ENCODE measurements at places on chromosomes 2 and 18.

- no peak for DNase-seq
These were observed 2.5 kb upstream of the SH3RF3 start for GRCh38 chr2:109126501-109126860.

- DNase-seq: no peak
These were observed 11.1 kb downstream of the SLC8A1 start for GRCh38 chr2:40440835-40441234.

DNA sequence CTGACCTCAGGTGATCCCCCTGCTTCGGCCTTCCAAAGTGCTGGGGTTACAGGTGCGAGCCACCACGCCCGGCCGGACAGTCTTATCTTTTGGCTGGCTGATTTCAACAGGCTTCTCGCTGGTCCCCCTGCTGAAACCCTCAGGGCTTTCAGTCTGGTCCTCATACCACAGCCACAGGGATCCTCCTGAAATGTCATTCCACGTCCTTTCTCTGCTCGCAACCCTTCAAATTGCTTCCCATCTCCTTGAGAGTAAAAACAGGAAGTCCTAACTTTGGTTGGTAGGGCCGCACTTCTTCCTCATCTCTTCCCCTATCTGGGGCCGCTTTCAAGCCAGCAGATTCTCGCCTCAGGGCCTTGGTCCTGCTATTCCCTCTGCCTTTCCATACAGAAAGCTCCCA, 1.4 kb upstream of the CAB39 start:
- no peak for DNase-seq

DNA sequence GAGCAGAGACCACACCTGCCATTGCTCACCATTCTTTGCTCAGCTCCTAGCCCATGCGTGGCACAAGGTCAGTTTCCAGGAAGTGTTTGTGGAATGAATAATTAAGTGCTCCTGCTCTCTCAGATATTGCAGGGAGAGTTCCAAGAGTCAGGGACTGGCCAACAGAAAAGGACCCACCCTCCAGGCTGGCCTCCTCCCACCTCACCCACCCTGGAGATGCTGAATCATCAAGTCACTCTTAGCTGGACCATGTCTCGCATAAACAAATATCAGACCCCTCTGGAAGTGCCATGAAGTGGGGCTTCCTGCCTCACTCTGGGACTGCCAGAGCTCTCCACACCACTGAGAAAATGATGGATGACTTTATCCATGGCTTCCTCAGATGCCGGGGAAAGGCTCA, 256.0 kb downstream of the TNS1 start:
- DNase-seq: no peak

- no peak for DNase-seq
These were observed 41.7 kb downstream of the MREG start for GRCh38 chr2:215971671-215972070.

DNA sequence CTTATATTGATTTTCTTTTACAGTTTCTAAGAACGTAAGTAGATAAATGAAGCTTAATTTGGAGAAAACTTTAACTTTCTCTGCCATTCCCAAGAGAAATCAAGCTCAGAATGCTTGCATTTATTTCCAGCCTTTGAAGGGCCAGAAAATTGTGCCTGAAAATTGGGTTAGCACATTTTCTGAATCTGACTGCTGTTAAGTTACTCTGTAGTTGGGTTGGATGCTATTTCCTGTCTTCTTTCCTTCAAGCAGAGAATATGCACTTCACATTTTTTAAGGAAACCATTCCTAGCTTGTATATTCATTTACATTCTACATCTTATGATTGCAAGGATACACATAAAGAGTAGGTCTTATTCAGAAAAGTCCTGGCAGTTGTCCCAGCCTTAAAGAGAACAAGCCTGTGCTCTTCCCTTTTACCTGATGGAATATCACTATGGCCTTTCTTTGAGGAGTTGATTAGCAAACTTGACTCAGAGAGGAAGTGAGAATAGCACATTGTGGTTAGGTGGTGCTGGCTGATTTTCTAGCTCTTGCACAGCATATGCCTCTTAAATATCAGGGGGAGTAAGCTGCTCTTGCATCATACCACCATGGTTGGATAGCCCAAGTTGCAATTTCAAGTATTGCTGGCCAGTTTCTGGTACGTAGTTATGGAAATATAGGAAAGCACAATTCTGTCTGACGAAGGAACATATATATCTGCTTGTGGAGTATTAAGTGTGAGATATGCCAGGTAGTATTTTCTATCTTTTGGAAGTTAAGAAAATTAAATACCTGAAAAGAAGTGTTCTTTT, 133.7 kb downstream of the COMMD1 start:
- no peak for DNase-seq

GRCh38 chr2:202604699-202605098, 30.1 kb upstream of the FAM117B start:
- DNase-seq: no peak

- no peak for DNase-seq
These were observed 24.0 kb upstream of the MAP3K20 start for GRCh38 chr2:173051463-173052215.

DNA sequence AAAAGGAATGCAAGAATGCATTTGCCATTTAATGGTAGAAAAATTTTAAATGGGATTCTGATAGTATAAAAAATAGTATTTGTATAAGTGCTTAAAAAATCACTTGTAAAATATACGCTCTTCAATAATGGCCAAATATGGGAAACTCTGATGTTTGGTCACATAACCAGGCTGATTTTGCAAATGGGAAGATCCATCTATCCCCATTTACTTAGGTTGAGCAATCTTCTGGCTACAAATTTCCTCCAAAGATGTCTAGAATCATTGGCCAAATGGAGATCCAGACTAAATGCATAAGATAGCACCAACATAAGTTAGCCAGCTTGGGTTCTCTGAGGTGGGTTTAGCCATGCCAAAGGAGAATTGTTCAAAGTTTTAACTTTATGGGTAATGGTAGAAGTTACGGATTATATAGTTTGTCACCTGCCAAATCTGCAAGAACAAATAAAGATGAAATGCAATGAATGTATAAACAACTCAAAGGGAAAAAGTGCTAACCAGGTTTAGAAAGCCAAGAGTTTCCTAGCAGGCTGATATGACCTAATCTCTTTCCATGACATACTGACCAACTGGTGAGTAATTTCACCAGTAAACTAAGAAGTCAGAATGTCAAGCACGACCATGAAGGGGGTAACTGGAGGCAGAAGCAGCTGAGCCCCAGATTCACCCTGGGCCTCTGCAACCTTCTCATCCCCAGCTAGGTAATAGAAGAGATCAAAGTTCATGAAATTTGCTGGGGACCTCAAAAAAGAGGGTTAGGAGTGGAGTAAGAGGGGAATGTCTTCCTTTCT, 10.0 kb downstream of the RHOB start:
- DNase-seq: no peak

- DNase-seq: no peak
These were observed 30.9 kb downstream of the RALBP1 start for GRCh38 chr18:9506046-9506792.

DNA sequence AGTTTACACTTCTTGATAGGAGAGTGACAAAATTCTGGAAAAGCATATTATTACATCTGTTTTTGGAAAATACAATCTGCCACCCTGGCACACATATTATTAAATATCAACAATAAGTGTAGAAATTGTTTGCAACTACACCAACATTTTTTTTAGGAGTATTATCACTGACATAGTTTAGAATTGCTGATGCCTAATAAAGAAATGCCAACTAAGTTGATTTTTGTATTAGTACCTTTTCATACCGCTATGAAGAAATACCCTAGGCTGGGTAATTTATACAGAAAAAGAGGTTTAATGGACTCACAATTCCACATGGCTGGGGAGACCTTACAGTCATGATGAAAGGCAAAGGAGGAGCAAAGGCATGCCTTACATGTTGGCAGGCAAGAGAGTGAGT, 35.9 kb upstream of the TFPI start:
- DNase-seq: no peak

GRCh38 chr2:200670313-200670712, 84.5 kb downstream of the AOX1 start:
- no peak for DNase-seq

DNA sequence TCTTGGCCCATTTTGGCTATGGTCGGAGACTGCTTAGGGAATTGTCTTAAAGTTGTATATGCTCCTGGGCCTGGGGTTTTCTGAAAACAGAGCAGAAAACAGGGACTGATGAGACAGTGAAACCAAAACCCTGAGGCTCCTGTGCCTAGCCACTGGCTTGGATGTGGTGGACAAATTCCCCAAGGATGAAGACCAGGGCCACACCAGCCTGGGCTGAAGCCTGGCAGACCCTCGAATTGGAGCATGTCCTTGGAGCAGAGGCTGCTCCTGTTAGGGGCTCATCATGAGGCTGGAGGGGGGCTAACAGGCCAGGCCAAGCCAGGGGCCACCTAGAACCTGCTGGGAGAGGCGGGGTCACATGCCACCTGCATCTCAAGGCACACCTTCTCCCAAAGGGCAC, 68.1 kb downstream of the STPG4 start:
- DNase-seq: no peak

GRCh38 chr2:29724282-29724681, 197.1 kb downstream of the ALK start:
- DNase-seq: no peak

- no peak for DNase-seq
These were observed 36.8 kb downstream of the KCNG3 start for GRCh38 chr2:42457011-42457410.

DNA sequence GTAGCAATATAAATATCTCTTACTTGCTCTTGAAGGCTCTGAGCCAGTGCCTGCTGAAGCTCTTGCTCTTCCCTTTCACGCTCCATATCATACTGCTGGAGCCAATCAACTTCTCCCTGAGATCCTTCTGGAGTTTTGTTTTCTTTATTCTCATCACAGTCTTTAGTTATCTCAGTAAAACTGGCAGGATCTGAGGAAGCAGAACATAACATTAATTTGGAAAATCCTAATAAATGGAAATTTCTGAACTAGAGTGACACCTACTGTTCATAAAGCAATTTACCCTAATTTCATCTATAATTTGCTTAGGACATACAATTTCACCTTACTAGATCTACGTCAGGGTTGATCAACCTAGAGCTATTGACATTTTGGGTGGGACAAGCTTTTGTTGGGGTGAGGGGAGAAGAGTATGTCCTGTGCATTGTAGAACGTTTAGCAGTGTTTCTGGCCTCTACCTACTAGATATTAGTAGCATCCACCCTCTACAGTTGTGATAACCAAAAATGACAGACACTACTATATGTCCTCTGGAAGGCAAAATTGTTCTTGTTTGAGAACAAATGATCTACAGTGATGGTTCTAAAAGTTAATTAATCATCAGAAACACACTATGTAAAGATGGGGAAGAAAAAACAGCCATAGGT, 47.2 kb downstream of the VIL1 start:
- DNase-seq: no peak

GRCh38 chr2:236265675-236266074, 1.5 kb upstream of the ASB18 start:
- DNase-seq: no peak

DNA sequence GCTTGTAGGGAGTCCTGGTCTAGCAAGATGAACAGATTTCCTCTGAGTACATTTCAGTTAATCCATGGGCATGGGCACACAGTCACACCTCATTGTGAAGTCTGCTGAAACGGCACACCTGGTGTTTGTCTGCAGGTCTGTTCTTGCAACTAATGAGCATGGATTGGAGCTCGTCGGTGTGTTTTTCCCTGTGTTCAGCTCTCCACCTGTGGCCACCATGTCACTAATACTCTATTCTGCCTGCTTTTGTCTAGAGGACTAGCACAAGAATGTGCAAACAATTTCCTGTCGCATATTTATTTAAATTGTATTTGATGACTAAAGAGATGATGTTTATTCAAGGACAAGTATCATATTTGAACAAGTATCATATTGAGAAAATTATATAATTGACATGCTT, 24.5 kb upstream of the PPP4R1 start:
- DNase-seq: no peak

GRCh38 chr2:29921560-29921915, at the start of gene ALK:
ALK (minus strand) TSS chr2:29921586; CDS start chr2:29920659, 927 bp downstream.
- peak; percentile 82 for DNase-seq

- no peak for DNase-seq
These were observed 24.6 kb upstream of the OTOS start for GRCh38 chr2:240165034-240165433.

GRCh38 chr2:45812011-45812500, 160.6 kb downstream of the PRKCE start:
- DNase-seq: no peak

GRCh38 chr2:226618544-226618874, 181.1 kb downstream of the IRS1 start:
- no peak for DNase-seq

GRCh38 chr2:185790361-185790760, 51.8 kb downstream of the FSIP2 start:
- no peak for DNase-seq

DNA sequence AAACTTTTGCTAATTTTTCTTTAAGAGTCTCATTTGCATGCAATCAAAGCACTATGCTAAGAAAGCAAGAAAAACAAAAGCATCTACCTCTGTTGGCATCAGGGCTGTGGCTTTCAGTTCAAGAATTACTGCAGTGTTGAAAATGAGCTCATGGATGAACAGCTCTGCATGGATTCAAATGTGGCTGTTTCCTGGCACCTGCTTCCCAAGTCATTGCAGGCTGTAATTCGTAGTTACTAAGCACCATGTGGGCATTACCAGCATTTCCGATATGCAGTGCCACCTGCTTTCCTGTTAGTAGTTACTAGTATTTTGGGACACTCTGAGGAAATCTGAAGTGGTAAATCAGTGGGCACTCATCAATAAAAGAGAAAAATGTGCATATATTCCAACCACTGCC, 37.8 kb upstream of the FAM110C start:
- no peak for DNase-seq

DNA sequence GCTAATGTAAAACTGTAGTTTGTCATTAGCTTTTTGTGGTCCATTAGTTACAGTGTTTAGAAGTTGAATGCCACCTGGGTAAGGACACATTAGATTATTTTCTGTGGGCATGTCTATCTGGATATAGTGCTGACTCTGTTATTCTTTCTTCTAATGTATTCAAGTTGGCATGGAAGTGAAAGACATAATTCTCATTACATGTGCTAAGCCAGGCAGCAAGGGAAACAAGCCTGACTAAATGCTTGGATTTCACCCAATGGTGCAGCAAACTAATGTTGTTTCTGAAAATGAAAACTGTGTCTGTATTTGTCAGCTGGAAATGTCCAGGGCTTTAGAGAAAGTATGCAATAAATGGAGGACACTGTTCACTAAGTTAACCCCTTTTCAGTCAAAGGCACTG, 100.7 kb downstream of the NUP35 start:
- no peak for DNase-seq
